Naive thymus-derived CD8-positive, alpha-beta T cell (primary cell): ENCODE measurements at places on chromosomes 12 and 14.

DNA sequence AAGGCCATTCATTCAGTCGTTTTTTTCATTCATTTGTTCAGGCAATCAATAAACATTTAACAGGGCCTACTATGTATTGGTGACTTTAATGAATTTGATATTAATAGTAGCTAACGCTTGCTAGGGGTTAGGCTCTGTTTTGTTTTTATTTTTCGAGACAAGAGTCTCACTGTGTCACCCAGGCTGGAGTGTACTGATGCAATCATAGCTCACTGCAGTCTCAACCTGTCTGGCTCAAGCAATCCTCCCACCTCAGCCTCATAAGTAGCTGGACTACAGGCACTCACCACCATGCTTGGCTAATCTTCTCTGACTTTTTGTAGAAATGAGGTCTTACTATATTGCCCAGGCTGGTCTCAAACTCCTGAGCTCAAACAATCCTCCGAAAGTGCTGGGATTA is 25.6 kb upstream of the MED13L start:
- DNase-seq = no peak

- DNase-seq = no peak
Measured at GRCh38 chr14:78519863-78520262, 349.7 kb downstream of the NRXN3 start.

DNA sequence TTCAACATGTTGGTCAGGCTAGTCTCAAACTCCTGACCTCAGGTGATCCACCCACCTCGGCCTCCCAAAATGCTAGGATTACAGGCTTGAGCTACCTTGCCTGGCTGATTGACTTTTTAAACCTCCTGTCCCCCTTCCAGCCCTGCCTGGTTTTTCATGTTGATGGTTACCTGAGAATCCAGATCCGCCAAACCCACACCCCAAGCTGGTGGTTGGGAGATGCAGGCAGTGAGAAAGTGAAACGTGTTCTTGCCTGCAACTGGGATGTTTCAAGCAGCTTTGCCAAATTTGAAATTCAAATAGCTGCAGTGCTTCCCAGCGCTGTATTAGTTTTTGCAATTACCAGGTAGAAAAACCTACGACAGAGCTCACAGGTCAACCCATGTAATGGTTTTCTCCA is 238.3 kb upstream of the PWP1 start:
- no peak for DNase-seq

DNA sequence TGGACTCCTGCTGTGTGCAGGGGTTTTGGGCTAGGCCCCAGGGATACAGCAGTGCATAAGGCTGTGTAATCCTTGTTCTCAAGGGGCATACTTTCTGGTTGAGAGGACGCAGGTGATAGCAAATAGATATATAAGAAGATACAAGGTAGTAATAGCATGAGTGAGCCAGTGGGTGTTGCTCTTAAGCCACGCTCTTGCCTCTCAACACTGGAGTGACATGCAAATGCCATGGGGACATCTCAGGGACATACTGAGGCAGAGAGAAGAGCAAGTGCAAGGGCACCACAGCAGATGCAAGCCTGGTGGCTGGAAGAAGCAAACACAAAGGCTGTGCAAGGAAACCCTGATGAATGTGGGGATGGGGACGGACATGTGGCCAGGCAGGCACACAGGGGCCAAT is 223.3 kb downstream of the CHST11 start:
- peak; percentile 31 for DNase-seq

DNA sequence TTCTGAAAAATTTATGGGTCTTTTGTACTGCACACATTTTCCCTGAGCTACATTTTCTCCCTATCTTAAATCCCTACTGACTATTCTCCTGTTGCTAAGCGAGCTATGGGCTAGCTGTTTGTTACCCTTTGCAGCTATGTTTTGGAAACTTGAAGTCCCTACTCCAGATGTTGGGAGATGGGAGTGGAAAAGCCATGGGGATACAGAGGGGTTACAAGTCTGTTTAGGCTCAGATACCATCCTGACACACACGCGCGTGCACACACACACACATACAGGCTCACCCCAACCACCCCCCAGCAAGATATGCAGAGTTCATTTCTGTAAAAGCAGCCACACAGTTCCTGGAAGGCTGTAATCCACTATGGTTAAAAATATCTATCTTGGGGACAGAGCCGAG is 15.8 kb downstream of the ATP5MC2 start:
- DNase-seq = no peak

DNA sequence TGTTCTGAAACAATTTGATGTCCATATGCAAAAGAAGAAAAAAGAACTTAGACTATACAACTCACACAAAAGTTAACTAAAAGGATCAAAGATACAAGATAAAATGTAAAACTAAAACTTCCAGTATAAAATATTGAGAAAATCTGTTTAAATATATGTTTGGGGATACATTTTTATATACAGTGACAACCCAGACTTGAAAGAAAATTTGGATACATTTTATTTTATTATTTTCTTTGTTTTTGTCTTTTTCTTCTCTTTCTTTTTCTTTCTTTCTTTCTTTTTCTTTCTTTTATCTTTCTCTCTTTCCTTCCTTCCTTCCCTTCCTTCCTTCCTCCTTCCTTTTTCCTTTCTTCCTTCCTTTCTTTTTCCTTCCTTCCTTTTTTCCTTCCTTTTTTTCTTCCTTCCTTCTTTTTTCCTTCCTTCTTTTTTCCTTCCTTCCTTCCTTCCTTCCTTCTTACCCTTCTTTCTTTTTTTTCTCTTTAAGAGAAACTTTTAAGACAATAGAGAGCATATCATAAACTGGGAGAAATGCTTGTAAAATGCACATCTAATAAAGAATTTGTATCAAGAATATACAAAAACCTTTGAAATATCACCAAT is 954.5 kb upstream of the LRFN5 start:
- no peak for DNase-seq

DNA sequence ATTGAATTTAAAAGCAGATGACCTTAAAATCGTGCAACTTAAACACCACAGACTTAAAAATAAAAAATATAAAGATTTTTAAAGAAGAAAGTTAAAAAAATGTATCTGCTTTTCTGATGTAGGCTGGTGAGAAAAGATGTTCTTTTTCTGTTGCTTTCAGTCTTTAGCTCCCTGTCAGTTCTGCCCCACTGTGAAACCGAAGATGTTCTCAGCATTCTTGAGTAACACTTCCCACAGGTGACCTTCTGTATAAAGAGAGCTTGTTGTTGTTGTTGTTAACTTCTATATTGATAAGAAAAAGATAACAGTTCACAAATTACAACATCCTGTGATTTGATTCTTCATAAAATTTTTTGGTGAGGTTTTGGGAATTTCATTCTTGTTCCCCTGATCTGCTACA is 377.9 kb upstream of the RGS6 start:
- DNase-seq = no peak

DNA sequence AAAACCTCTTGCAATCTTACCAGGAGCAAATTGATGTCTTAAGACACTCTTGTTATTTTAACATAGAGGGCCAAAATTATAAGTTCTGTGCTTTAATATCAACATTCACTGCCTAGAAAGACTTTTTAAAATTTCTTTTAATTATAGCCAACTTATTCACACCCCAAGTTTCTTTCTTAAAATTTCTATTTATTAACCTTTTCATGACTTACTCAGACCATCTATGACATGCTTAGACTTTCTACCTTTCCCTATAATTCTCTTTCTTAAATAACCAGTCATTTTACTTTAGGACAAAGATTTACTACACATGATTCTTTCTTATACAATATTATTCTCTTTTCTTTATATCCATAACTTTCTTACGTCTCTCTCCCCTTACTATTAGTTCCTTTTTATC is 220.4 kb downstream of the NUBPL start:
- DNase-seq = no peak

GRCh38 chr12:62466018-62466593 is 520 bp upstream of the MON2 start:
- peak; percentile 16 for DNase-seq

GRCh38 chr12:32248441-32249140 is 141.9 kb downstream of the BICD1 start:
- DNase-seq = no peak

DNA sequence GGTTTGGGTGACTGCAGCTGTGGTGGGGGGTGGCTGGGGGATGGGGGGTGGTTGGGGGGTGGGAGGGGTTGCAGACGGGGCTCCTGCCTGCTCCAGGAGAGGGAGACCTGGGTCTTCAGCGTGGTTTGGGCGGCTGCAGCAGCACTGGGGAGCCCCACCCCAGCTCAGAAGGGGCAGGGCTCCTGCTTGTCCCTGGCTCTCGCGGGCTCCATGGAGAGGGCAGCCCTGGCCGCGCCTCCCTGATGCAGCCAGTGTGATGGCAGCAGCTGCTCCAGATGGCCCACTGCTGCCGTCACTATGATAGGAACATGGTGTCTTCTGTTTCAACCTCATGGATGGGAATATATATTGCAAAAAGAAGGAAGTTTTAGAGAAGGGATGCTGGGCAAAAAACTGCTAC is 22.9 kb downstream of the TRHDE start:
- no peak for DNase-seq
